Neural progenitor cell (in vitro differentiated cells): ENCODE measurements at places on chromosomes 7 and 10.

DNA sequence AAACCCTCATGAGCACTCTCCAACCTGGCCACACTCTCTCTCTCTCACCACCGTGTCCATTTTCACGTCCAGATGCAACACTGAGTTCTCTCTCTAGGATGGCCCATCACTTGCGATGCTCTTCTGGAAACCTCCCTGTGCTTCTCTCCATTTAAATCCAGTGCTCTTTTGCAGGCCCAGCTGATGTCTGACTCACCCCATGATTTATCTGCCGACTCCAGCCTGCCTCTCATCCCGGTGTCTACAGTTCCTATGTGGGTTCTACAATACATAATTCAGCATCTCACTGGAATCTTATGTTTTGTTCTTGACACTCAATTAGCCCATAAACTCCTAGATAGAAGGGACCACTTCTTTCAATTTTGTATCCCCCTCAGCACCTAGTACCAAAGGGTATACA lies 5.0 kb downstream of the TPK1 start:
- no peak for DNase-seq

- peak; percentile 46 for DNase-seq
Measured at GRCh38 chr7:155463114-155463811, 5.3 kb downstream of the EN2 start.

DNA sequence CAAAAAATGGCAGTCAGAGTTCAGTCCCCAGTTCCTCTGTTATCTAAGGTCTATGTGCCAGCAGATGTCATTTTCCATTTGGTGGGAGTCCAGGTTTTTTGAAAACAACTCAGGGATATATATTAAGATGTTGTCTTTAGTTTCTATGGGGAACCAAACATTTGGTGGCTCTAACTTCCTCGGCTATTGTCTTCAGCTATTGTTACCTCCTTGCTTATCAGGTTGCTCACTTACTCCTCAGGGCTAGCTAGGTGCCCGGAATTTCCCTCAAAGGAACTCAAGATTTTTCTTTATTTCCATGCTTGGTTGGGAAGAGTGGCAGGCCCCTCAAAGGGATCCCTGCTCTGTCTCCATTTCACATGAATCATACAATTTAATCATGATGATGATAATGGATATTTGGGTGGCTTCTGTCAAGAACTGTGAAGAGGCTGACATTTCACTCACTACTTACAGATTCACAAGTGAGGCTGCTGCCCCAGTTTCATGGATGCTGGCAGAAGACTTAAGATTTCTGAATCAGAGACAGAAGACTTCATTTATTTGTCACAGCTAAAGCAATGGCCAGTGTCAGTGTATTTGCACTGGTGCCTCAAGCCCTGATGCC lies 182.8 kb downstream of the PKD1L1 start:
- no peak for DNase-seq

DNA sequence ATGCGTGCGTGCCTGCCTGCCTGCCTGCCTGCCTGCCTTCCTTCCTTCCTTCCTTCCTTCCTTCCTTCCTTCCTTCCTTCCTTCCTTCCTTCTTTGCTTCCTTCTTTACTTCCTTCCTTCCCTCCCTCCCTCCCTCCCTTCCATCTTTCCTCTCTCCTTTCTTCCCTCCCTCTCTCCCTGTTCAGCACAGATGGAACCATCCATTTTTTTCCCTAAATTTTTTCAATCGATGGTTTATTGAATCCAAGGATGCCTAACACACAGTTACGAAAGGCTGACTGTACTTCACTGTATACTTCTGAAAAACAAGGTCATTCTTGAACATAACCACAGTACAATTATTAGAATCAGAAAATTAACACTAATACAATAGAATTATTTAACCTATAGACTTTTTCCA lies 53.8 kb downstream of the ABCA13 start:
- no peak for DNase-seq
